ENCODE measurements at places on chromosomes 7 and 10.

GRCh38 chr10:125155101-125155500, 5.3 kb downstream of the CTBP2 start:
- no peak for DNase-seq

GRCh38 chr7:19118636-19119371, 1.4 kb upstream of the TWIST1 start:
- DNase-seq: peak; percentile 42

DNA sequence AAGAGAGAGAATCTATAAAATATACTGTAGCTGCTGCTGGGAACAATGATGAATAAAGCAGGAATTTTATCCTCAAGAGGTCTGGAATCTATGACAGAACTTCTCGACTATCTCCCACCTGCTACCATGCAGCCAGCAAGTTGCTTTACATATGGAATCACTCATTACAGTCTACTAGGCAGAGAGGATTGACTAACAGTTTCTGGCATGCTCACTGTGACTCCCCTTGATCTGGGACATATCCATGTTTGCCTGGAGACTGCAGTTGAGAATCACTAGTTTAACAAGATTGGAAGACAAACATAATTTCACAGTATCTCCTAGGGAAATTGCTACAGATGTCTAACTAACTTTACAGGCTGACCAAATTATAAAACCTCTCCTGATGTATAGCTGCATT, 13.3 kb downstream of the GPR37 start:
- peak; percentile 42 for DNase-seq

- peak; percentile 76 for DNase-seq
Measured at GRCh38 chr10:58637352-58637751, 124.7 kb downstream of the BICC1 start.

GRCh38 chr7:104976966-104977636, 36.9 kb upstream of the KMT2E start:
- DNase-seq: no peak

- peak; percentile 95 for DNase-seq
Measured at GRCh38 chr10:323651-324293, 188.5 kb downstream of the ZMYND11 start.

DNA sequence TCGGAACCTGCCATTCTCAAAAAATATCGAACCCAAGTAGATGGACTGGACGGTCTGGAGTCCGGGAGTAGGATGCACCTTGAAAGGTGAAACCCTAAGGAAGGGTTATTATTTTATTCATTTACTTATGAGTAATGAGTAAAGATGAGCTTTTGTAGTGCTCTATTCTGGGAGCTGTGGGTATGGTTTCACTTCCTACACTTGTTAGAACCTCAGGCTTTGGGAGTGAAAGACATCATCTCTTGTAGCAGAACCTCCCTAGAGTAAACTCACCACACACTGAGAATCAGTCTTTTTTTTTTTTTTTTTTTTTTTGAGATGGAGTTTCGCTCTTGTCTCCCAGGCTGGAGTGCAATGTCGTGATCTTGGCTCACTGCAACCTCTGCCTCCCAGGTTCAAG, 389.4 kb upstream of the AUTS2 start:
- no peak for DNase-seq

DNA sequence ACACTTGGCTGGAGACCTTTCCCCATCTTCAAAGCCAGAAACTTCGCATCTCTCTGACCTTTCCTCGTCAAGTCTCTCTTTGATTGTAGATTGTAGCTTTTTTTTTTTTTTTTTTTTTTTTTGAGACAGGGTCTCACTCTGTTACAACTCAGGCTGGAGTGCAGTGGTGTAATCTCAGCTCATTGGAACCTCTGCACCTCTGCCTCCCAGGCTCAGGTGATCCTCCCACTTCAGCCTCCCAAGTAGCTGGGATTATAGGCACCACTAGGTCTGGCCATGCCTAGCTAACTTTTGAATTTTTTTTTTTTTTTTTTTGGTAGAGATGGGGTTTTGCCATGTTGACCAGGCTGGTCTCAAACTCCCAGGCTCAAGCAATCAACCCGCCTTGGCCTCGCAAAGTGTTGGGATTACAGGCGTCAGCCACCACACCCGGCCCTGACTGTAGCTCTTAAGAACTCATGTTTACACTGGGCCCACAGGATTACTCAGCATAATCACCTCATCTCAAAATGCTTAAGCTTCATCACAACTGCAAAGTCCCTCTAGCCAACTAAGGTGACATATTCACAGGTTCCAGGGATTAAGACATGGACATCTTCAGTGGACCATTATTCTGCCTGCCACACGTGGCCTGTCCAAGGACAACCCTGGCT, 11.7 kb downstream of the POLL start:
- DNase-seq: no peak

DNA sequence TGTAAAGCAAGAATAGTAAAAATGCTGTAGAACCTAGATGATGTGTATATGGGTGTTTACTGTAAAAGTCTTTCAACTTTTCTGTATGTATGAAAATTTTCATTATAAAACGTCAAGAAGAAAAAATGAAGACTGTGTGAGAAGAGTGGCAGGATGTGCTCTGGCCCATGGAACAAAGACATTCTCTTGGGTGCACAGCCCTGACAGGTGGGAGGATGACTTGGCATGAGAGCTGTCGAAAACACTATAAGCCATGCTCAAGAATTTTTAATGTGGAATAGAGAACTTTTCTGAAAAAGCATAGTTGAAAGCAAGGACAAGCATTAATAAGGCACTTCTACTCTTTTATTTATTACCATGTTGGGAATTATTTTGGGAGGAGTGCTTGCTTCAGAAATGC, 184.1 kb upstream of the PRR15 start:
- no peak for DNase-seq

DNA sequence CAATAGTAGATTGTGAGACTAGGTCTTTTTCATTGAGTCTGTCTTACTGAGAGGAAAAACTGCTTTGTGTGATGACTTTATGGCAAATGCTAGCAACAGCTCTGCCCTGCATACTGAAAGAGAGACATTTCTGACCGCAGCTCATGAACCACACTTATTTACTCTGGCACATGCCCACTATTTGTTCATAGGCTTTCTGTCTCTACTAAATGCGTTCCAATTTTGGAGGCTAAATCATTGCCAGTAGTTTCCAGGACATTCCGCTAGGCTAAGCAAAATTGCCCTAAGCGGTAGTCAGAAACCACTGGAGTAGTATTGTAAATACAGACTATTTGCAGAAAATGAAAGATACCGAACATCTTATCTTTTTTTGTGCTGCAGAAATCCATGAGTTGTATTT, 55.6 kb upstream of the DLX6 start:
- peak; percentile 84 for DNase-seq

GRCh38 chr10:22648547-22648961, 65.8 kb downstream of the PIP4K2A start:
- peak; percentile 58 for DNase-seq

DNA sequence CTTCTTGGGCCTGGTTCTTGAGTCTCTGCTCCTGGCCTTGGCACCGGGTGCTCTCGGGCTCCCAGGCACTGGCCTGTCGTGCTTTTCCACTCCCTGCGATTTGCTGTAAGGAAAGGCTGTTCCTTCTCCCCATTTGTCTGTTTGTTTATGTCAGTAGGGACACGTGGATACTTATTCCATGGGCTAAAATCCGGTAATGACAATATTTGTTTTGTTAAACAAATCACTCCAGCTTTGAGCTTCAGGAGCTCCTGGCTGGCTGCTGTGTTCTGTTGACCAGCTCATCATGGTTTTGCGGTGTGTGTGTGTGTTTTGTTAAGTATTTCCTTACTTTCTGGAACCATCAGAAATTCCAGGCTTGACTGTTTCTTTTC, 17.5 kb upstream of the JAKMIP3 start:
- DNase-seq: no peak

DNA sequence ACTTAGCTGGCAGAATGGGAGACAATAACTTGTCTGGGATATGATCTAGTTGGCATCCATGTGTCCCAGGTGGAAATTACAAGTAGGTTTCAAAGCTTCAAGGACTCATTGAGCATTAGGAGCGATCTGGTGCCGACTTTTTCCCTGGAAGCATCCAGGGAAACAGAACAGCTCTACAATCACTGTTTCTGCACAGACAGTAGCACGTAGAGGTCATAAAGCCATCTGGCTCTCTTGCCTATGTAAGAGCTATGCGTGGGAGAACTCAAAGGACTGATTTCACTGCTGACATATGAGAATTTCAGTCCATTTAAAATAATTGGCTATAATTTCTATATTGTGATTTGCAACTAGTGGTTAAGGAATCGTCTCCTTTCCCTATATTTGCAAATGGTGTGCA, 791.7 kb downstream of the REEP3 start:
- DNase-seq: no peak

DNA sequence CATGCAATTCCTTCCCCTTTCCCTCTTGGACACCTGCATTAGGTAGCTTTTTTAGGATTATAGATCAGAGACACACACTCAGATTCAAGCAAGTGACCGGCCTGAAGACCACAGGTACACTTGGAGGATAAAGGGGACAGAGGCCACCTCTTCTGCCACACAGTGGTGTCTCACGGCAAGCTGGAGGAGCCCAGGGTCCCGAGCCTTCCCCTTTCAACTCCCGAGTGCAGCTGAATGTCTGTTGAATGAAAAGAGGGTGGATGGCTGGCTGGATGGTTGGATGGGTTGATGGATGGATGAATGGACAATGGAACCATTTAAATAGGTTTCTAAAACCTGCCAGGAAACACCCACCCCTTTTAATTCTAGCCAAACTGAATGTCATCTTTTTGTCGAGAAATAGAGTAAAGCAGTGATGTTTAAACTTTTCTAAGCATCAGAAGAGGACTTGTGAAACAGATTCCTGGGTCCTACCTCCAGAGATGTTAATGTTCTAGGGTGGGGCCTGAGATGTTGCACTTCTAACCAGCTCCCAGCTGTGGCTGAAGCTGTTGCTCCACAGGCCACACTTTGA, 49.2 kb upstream of the ZMIZ1 start:
- DNase-seq: no peak

DNA sequence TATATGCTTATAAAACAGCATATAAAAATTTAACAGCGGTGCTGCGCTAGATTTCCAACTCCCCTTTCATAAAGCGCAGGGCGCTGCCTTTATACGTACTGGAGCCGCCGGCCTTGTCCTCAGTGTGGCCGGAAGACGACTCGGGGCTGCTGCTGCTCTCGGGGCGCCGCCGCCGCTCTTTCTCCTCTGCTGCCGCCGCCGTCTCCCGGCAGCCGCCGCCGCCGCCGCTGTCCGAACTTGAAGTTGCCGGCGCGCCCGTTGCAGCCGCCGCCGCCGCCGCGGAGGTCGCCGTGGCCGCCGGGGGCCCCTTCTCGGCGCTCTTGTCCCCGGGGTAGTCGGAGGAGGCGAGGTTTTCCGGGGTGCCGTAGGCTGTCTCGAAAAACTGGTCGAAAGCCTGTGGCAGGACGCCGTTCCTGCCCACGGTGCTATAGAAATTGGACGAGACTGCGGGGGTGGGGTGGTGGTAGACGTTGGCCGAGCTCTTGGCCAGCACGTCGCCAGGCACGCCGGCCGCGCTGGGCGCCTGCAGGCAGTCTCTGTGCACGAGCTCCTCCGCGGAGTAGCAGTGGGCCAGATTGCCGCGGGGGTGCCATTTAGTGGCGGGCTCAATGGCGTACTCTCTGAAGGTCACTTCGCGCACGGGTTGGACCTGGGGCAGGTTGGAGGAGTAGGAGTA, 557 bp downstream of the HOXA11 start:
- DNase-seq: no peak

GRCh38 chr7:30842542-30843451, 68.9 kb upstream of the AQP1 start:
- DNase-seq: no peak

GRCh38 chr7:135782801-135783200, 34.2 kb upstream of the FAM180A start:
- DNase-seq: no peak

- DNase-seq: no peak
Measured at GRCh38 chr7:111333010-111333409, 229.3 kb downstream of the IMMP2L start.

DNA sequence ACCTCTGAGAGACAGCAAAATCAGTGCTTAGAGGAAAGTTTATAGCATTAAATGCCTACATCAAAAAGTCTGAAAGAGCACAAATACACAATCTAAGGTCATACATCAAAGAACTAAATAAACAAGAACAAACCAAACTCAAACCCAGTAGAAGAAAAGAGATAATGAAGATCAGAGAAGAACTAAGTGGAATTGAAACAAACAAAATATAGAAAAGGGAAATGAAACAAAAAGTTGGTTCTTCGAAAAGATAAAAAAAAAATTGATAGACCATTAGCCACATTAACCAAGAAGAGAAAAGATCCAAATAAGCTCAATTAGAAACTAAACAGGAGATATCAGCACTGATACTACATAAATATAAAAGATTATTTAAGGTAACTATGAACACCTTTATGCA, 280.0 kb upstream of the NRG3 start:
- no peak for DNase-seq

- DNase-seq: no peak
Measured at GRCh38 chr7:135197343-135197742, 14.0 kb downstream of the WDR91 start.

GRCh38 chr10:71232089-71232998, 20.0 kb downstream of the UNC5B start:
- peak; percentile 52 for DNase-seq

DNA sequence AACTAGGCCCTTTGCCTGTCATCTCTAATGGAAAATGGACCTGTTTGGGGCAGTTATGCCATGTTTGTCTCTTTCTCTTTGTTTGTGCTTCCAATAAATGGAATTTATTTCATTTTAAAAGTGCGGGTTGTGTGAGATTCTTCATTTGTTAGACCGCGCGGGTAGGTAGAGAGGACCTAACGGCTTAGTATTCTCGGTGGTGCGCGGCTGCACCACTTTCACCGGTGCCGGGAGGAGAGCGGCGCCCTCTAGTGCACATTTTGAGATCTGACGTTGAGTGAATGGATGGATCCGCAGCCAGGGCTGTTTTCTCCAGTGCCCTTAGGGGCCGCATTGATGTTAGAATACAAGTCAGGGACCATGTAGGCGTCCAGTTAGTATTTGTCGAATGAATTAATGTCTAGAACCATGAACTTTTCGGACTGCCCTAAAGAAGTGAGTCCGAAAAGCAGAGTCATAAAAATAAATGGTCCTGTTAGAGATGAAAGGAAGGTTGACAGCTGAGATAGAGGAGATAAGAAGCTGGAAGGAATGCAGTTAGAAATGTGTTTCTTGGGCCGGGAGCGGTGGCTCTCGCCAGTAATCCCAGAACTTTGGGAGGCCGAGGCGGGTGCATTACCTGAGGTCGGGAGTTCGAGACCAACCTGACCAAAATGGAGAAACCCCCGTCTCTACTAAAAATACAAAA, 29.3 kb upstream of the GIMAP8 start:
- peak; percentile 78 for DNase-seq

DNA sequence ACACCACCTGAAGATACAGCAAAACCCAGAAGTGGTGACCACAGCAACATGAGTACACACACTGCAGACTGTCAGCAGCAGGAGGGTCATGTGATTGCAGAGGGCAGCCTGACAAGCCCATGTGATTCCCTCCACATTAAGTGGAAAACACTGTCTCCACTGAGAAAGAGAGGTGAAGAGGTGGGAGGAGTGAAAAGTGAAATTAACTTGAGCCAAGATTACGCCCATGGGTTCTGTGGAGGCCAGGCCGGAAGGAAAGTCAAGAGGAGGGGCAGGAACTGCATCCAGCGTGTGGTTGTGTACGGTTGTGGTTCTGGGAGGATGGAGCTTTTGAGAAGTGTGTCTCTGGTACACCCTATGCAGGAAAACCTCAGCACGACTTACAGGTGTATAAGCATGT, 138.5 kb downstream of the PLXNA4 start:
- no peak for DNase-seq

All from astrocyte of the spinal cord (primary cell).